HepG2 (cell line): ENCODE measurements at places on chromosomes 7 and 10. TPM values are rescaled to one million over a fixed set of nuclear protein-coding genes. Genes with fewer than 3 reads are reported as not detected.

The DGKI gene
- total RNA-seq, result 0.09 TPM in 1 of 2 replicates, not detected in the other

GRCh38 chr10:10886861-10887531 lies 130.7 kb upstream of the CELF2 start:
- H3K27me3 ChIP-seq, result no peaks in the 10 kb centered on the region
- H3K27ac ChIP-seq, result no peak overlapping the region
- no peaks in the 10 kb centered on the region for H3K36me3 ChIP-seq
- DNase-seq, result no peak
- H3K4me3 ChIP-seq, result no peak overlapping the region

DNA sequence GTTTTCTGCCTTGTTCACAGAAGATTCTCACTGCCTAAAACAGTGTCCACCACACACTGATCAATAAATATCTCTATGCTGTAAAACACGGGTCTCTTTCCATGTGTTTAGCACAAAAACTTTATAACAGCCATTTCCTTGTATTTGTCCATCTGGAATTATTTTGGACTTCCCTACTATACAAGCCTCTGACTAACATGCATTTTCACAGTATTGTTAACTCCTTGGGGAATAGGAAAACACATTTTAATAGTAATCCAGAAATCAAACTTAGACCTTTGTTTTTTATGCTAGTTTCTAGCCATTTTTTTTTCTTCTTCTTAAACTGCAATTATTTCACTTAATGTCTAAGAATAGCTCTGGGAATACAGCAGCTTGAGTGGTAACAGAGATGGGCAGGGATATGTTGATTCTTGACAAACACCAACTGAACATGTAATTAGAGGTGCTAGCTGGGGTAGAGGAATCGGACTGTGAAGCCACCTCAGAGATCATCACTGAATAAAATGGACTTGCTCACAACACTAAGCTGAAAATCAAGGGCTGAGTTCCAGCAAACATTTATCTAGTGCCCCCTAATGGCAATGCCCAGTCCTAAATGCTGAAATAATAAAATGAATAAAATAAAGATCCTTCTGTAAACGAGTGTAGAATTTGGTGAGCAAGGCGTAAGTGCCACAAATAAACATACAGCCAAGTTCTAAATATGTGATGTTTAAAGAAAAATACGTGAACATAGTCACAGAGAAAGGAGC lies 593.1 kb downstream of the SORCS1 start:
- H3K4me3 ChIP-seq, result no peak overlapping the region
- no peak for DNase-seq
- H3K36me3 ChIP-seq, result no peaks in the 10 kb centered on the region
- H3K4me1 ChIP-seq, result no peaks in the 10 kb centered on the region

The GPR37 gene
- total RNA-seq, result not detected in 2 replicates

The CALN1 gene
- not detected in 2 replicates for total RNA-seq

The IFIT3 gene
- 3.1 and 4.3 TPM in 2 replicates for total RNA-seq

DNA sequence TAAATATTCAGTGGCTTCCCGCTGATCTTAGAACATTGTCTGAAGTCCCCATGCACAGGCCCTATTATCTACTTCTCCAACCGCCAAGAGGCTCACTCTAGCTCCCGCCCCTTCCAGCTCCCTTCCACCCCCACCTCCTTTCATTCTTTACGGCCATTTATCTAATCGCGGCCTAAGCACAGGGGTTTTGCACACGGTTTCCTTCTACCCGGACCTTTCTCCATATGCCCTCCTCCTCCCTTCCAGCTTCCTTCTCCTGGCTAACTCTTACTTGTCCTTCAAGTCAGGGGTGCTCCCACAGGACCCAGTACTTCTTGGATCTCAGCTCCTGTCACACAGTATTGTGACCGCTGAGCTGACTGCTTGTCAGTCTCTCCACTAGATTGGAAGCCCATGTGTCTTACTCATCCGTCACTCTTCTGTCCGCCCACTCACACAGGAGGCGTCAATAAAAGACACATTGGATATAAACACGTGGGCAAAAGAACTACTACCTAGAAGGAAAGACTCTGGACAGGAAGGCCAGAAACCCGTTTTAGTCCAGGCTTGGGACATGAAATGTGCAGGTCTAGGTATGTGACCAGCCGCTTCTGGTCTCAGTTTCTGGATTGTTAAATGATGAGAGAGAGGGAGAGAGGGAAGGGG lies 20.2 kb upstream of the HPS1 start:
- no peak overlapping the region for H3K27ac ChIP-seq
- no peaks in the 10 kb centered on the region for H3K4me1 ChIP-seq
- H3K4me3 ChIP-seq, result no peak overlapping the region
- H3K27me3 ChIP-seq, result peaks cover 23% of the 10 kb centered on the region
- H3K36me3 ChIP-seq, result no peaks in the 10 kb centered on the region

The PODXL gene
- total RNA-seq, result 0.22 and 0.24 TPM in 2 replicates

DNA sequence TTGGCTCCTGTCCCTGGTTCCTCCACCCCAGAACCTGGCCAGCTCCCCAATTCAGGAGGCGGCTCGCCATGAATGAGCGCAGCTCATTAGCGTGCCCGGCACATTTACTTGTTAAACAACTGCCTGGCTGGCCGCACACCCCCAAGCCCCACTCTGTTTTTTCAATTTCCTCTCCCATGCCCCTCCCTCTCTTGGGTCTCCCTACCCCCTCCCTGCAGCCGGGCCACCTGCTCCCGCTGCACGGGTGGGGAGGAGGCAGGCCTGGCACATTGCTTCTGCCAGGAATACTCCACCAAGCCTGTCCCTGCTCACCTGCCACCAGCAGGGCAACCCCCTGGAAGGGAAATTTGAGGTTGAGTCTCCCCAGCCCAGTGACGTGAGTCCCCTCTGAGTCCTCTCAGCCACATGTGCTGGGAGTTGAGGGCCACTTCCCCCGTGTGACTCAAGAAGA lies 2.5 kb upstream of the SLIT1 start:
- peaks cover 27% of the 10 kb centered on the region for H3K4me1 ChIP-seq
- H3K27me3 ChIP-seq, result peaks cover 83% of the 10 kb centered on the region
- no peaks in the 10 kb centered on the region for H3K36me3 ChIP-seq
- no peak overlapping the region for H3K4me3 ChIP-seq
- H3K27ac ChIP-seq, result no peak overlapping the region
- DNase-seq, result no peak

The NPFFR1 gene
- total RNA-seq, result under 0.01 TPM in 1 of 2 replicates, not detected in the other

The ATG9B gene
- total RNA-seq, result not detected in 2 replicates

DNA sequence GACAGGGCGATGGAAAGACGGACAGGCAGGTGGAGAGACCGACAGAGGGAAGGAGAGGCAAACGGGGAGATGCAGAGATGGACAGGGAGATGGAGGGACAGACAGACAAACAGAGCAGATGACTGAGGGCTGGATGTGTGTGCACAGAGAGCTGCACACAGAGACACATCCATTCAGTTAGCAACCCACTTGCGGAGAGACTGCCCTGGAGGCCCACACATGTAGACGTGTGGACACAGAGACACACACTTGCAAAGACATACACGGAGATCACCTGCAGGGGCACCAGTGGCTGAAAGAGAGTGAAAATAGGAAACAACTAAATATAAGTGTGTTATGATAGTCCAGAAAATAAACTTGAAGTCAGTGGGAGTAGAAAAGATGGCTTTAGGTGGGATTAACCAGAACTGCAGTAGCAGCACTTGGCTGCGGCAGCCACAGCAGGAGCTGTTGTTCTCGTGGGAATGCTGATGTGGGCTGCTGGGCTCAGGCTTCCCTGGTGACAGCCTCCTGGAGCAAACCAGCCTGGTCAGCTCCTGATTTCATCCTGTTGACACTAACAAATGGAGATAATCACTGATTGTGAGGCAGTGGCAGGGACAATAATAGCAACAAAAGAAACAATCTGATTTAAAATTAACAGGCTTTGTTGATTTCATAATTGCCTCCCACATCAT lies 134.1 kb downstream of the CCNY start:
- no peak for DNase-seq
- no peaks in the 10 kb centered on the region; the same call in 2 of the 3 replicates for H3K36me3 ChIP-seq
- peaks cover 32% of the 10 kb centered on the region for H3K4me1 ChIP-seq
- no peaks in the 10 kb centered on the region for H3K27me3 ChIP-seq
- H3K4me3 ChIP-seq, result no peak overlapping the region
- no peak overlapping the region for H3K27ac ChIP-seq

- no peak overlapping the region for H3K4me3 ChIP-seq
- no peak overlapping the region for H3K27ac ChIP-seq
- no peak for DNase-seq
- no peaks in the 10 kb centered on the region for H3K4me1 ChIP-seq
- H3K27me3 ChIP-seq, result no peaks in the 10 kb centered on the region; the same call in 1 of the 2 replicates
Measured at GRCh38 chr10:12340937-12341336, 8.4 kb upstream of the CAMK1D start.

DNA sequence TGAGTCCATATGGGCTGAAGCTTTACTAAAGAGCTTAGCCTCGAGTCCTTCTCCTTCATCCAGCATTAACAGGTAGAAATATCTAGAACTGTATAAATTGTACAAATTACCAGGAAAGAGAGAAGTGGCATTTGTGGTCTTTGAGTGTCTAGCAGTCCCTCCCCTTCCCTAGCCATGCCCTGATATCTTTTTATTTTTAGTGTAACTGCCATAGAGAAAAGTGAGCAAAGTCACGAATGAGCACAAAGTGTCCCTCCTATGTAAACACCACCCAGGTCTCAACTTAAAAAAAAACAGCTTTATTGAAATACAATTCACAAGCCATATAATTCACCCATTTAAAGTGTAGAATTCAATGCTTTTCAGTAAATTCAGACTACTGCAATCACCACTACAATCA lies 339.0 kb upstream of the ZMIZ1 start:
- H3K4me1 ChIP-seq, result no peaks in the 10 kb centered on the region
- no peaks in the 10 kb centered on the region for H3K36me3 ChIP-seq
- DNase-seq, result no peak
- H3K27ac ChIP-seq, result no peak overlapping the region
- peaks cover 3% of the 10 kb centered on the region; the same call in 1 of the 3 replicates for H3K27me3 ChIP-seq

The VIPR2 gene
- total RNA-seq, result not detected in 2 replicates

GRCh38 chr10:109689785-109690184 lies 233.5 kb downstream of the XPNPEP1 start:
- no peaks in the 10 kb centered on the region for H3K4me1 ChIP-seq
- H3K27ac ChIP-seq, result no peak overlapping the region
- no peak for DNase-seq

The GNGT1 gene
- total RNA-seq, result not detected in 2 replicates

DNA sequence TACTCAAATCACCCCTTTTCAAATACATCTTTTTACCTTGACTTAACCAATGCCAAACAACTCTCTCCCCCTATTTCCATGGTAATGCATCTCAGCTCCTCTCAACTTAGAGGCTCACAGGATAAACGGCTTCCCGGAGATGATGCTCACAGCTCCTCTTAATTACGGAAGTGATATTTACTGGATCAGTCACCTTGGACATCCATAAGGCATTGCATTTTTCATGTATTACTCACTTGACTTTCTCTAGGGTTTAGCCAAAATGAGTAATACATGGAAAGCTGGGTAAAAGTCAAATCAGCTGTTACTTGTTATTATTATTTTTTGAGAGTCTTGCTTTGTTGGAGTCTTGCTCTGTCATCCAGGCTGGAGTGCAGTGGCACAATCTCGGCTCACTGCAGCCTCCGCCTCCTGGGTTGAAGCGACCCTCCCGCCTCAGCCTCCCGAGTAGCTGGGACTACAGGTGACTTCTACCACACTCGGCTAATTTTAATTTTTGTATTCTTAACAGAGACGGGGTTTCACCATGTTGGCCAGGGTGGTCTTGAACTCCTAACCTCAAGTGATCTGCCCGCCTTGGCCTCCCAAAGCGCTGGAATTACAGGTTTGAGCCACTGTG lies 73.3 kb upstream of the RHEB start:
- no peaks in the 10 kb centered on the region for H3K36me3 ChIP-seq
- no peaks in the 10 kb centered on the region for H3K27me3 ChIP-seq
- no peak overlapping the region for H3K4me3 ChIP-seq
- no peaks in the 10 kb centered on the region for H3K4me1 ChIP-seq
- DNase-seq, result no peak
- no peak overlapping the region for H3K27ac ChIP-seq

The MORN4 gene
- total RNA-seq, result 3.4 and 4.2 TPM in 2 replicates

DNA sequence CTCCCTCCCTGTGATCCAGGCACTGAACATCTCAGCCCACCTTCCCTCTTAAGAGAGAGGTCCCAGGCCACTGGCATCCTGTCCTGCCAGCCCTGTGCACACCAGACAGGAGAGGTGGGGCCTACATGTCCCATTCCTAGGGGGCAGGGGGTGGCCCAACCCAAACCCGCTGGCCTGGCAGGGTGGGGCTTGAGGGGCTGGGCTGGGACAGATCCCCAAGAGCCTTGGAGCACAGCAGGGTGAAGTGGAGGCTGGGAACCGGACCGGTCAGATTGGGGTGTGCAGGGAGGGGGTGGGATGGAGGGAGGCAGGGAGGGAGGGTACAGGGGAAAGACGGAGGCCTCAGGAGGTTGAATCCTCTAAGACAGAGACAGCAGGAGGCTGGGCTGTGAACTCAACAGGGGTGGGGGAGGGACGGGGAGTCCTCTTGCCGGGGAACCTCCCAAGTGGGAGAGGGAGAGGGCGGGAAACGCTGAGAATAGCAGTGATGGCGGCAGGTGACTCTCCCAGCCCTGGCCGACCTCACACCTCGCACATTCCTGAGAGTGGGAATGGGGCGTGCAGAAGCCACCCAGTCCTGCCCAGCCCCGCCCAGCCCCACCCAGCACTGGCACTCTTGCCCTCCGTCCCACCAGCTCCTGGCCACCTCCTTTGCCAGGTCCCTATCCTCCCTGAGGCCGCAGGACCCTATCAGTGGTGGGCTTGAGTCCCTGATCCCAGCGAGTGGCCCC lies 6.7 kb downstream of the TSC22D4 start:
- no peak for DNase-seq
- H3K27me3 ChIP-seq, result no peaks in the 10 kb centered on the region
- no peak overlapping the region for H3K27ac ChIP-seq
- peaks cover 8% of the 10 kb centered on the region; the same call in 2 of the 3 replicates for H3K36me3 ChIP-seq

The CTNNA3 gene
- total RNA-seq, result not detected in 2 replicates

The OR6B1 gene
- total RNA-seq, result not detected in 2 replicates

DNA sequence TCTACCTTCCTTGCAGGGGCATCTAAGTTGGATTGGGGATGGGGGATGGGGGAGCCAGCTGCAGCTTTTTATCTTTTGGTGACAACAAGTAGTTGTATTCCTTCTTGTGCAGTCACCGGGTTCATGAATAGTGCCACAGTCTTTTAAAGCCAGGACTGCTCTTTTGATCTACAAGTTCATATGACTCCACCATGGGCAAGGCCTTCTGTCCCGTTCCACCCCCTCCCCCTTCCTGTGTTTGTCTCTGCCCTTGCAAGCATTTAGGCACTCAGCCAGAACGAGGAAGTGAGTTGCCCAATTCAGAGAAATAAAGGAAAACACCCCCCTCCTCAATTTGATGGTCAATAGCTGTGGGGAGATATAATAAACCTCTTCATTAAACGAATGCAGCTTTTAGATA lies 44.8 kb upstream of the EGR2 start:
- no peak overlapping the region for H3K4me3 ChIP-seq
- DNase-seq, result peak; percentile 83
- H3K36me3 ChIP-seq, result no peaks in the 10 kb centered on the region
- H3K27ac ChIP-seq, result no peak overlapping the region
